GM12864 (cell line): ENCODE measurements at places on chromosomes 7 and 10.

DNA sequence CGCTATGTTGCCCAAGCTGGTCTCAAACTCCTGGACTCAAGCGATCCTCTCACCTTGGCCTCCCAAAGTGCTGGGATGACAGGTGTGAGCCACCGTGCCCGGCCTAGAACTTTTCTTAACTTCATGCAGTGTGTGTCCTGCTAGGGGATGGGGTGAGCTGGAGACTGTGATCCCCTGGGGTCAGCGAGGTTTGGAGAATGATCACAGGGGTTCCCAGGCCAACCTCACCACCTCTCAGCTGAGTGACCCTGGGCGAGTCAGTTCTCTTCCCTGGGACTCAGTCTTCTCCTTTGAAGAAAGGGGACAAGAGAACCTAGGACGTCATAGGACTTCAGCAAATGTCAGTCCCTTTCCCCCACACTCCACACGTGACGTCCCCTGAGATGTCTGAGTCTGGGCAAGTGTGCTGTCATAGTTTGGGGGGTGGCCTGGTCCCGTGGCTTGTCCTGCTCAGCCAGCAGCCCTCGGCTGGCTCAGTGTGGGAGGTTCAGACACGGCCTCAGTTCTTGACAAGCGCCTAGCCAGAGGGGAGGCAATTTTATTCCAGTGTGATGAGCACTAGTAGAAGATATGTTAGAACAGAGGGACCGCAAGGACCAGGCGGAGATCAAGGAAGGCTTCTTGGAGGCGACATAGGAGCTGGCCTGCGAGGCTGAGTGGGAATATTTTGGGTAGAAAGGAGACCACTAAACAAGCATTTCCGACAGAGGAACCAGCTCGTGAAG lies 43.3 kb upstream of the ELN start:
- no peak for DNase-seq

GRCh38 chr7:105874055-105874454 lies 2.3 kb downstream of the ATXN7L1 start:
- no peak for DNase-seq

- no peak for DNase-seq
Measured at GRCh38 chr10:124381011-124381611, 37.6 kb downstream of the OAT start.

DNA sequence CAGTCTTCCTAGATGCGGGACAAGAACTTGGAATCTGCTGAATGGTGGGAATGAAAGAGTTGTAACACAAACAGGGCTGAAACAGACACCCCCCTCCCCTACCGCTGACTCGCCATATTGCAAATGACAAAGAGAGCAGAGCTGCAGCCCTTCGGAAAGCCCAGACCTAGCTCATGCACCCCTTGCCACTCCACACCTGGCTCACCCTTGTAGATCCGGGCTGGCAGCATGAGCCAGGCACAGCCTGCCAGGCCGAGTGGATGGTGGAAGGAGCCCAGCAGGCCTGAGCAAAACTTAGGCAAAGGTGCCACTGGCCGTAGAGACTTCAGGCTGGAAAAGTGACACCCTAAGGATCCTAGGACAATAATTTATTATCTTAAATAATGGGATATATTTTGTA lies 237.4 kb upstream of the SEMA3D start:
- no peak for DNase-seq

DNA sequence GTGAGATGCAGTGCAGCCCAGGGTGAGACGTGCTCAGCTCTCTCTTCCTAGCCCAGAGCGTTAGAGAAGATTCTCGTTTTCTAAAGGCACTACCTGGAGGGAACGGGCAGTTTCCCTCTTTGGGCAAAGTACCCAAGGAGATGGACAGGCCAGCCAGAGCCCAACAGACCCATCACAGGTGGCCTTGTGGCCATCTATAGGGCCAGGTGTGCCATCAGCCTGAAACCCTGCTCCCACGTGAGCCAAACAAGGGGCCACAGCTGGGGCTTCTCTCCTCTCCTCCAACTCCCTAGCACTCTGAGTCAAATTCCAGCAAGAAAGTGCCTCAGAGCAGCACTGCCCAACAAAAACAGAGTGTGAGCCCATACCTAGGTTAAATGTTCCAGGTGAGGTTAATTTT lies 22.3 kb downstream of the CHST15 start:
- DNase-seq: no peak

- DNase-seq: no peak
Measured at GRCh38 chr10:100807241-100807951, 62.0 kb downstream of the PAX2 start.

DNA sequence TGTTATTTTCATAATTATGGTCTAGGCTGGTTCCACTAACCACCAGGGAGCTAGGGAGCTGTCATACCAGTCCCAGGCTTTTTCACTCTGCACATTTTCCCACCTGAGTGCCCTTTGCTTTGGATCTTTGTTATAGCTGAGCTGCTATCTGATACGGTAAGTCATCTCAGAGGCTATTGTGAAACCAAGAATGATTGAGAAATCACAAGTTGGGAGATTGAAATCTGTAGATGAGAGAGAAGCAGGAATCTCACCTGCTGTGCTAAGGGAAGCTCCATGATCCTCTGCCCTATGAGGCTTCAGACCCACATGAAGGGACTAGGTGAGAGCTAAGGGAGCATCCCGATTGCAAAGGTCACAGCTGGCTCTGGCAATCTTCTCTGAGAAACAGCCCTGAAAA lies 307.8 kb downstream of the REEP3 start:
- no peak for DNase-seq

DNA sequence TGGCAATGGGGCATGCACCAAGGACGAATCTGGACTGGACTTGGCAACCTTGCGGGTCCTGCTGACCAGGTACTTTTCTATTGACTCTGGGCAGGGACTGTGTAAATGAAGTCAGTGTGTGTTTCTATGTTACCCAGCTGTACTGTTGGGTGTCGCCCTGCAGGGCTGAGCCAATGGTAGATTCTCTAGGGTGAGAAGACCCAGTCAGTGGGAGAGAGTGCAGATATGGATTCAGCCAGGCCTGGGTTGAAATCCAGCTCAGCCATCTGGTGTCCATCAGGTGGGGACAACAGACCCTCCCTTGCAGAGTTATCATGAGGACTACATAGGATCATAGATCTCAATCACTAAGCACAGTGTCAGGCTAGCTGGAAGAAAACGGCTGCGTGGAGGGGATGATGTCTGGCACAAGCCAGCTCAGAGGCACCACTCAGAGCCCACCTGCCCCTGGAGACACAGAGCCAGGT lies 4.9 kb upstream of the PPIF start:
- no peak for DNase-seq

DNA sequence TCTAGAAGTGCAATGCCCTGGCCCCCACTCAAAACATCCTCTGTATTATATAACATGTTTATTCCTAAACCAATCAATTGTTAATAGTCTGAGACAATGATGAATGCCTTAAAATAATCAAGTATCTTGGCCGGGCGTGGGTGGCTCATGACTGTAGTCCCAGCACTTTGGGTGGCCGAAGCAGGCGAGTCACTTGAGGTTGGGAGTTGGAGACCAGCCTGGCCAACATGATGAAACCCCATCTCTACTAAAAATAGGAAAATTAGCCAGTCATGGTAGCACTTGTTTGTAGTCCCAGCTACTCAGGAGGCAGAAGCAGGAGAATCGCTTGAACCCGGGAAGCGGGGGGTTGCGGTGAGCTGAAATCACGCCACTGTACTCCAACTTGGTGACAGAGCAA lies 29.4 kb upstream of the CACNA2D1 start:
- DNase-seq: no peak

DNA sequence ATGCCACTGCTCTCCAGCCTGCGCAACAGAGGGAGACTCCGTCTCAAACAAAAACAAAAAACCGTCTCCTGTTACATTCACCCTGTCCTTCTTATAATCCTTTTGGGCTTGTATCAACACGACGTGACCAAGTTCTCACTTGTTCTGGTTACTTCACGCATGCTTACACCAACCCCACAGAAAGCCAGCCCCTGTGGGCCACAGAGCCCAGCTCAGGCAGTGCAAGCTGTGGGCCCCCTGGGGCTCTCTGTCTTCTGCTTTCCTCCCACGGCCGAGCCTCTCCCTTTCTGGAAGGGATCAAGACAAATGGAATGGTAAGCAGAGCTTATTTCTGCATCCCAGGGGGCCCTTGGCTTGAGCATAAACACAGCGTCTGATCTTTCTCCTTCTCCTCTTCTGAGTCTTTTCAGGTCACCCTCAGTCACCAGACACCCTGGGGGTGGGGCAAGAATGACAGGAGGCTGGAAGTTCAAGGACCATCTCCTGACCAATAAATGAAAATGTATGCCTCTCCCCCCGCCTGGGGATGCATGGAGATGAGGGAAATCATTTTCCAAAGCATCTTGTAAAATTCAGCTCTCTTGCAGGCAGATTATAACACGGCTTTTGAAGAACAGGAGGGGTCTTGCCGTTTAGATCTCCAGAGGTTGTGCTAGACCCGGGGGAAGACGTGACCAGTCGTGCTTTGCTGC lies 19.0 kb upstream of the TRIM56 start:
- no peak for DNase-seq

- no peak for DNase-seq
Measured at GRCh38 chr10:841535-841934, 90.0 kb downstream of the LARP4B start.

DNA sequence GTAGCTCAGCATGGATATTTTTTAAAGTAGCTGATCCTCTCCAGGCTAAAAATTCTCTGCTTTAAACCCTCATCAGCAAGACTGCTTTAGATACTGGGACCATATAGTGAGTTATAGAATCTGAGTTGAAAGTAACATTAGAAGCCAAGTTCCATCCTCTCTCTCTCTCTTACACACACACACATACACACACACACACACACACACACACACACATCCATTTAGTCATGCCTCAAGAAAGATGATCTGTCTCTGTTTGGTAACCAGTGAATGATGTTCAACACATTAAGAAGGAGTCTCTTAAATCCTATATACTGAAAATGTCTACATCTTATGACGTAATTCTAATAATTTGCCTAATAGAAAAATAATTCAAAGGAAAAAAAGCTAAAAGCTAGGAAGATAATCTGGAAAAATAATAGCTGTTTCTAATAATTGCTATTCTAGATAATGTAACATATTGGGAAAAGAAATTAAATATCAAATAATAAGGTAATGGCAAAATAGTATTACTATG lies 16.9 kb upstream of the ATP6V0A4 start:
- no peak for DNase-seq

- DNase-seq: no peak
Measured at GRCh38 chr10:100805543-100806355, 60.4 kb downstream of the PAX2 start.

GRCh38 chr7:124752310-124752709 lies 13.3 kb downstream of the GPR37 start:
- no peak for DNase-seq

- no peak for DNase-seq
Measured at GRCh38 chr10:17353568-17354300, 100.7 kb downstream of the ST8SIA6 start.

- peak; percentile 29 for DNase-seq
Measured at GRCh38 chr7:78020136-78020873, 221.7 kb downstream of the PHTF2 start.

GRCh38 chr10:11678074-11678793 lies 63.9 kb upstream of the ECHDC3 start:
- DNase-seq: peak; percentile 99

DNA sequence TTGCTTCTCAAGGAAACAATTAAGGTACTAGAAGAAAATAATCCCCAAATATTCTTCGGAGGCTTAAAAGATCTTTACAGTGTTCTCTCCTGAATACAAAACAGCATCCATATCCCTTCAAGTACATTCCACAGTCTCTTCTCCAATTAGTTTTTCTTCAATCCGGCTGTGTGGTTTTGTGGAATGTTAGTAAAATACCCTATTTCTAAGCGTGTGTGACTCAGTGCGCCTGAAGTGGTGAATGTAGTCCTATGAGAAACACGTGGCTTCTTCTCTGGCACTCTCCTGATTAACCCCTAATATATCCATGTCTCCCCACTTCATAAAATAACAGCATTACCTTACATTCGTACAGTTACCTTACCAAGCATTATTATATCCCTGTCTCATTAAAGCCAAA lies 570.2 kb downstream of the ARL4A start:
- DNase-seq: no peak

DNA sequence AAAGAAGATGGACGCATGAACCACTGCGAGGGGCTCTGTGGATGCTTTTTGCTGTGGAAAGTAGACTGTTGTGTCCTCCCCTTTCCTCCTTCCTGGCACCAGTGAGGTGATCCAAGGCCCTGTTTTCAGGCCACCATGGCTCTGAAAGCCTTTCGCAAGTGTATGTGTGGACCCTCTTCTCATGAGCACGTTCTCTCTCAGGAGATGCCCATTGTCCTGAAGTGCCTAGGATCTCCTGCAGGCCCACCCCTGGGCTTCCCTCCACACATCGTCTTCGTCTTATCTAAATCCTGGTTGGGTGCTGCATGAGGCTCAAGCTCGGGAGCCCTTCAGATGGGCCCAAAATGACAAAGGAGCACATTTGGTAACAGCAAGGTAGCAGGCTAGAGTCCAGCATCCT lies 188.2 kb downstream of the PTPN20 start:
- no peak for DNase-seq

DNA sequence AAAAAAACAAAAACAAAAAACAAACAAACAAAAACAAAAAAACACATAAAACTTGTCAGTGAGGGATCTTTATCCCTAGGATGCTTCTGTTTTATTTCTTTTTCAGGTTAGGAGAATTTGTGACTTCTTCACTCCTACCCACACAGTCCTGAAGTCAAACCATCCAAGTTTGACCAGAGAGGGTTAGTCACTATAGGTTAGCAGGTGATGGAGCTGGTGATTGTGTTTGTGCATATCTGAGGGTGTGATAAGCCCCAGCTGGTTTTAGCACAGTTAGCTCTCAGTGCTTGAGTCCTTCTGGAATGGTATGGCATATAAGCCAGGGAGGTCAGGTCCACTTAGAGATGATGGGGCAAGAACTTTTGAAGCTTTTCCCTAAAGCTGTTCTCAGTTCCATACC lies 11.8 kb upstream of the IKZF1 start:
- DNase-seq: no peak

GRCh38 chr10:51743146-51743545 lies 43.8 kb upstream of the CSTF2T start:
- DNase-seq: no peak

DNA sequence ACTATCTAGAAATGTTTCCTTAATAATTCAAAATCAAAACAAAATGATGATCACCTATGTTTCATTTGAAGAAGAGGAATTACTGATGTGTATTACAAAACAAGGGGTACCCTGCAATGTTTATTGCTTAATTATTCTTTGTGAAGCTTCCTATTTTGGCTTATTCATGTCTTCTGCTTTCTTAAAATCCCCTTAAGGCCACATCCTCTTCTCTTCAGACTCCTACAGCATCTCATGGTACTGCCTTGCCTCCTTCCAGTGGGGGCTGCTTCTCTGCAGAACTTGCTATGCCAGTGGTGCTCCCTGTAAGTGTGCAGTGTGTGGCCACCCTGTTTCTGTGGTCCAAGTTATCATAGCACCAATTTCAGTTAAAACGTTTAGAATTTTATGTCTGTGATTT lies 35.0 kb downstream of the CCDC146 start:
- peak; percentile 15 for DNase-seq
